Caudate nucleus (tissue), 63 donors: ENCODE measurements at places on chromosomes 6 and 20.
A peak's percentile ranks its signal among the peaks of the same experiment; 100 is the strongest.

GRCh38 chr6:126550323-126550722, 210.4 kb downstream of the CENPW start:
- DNase-seq: no peak

DNA sequence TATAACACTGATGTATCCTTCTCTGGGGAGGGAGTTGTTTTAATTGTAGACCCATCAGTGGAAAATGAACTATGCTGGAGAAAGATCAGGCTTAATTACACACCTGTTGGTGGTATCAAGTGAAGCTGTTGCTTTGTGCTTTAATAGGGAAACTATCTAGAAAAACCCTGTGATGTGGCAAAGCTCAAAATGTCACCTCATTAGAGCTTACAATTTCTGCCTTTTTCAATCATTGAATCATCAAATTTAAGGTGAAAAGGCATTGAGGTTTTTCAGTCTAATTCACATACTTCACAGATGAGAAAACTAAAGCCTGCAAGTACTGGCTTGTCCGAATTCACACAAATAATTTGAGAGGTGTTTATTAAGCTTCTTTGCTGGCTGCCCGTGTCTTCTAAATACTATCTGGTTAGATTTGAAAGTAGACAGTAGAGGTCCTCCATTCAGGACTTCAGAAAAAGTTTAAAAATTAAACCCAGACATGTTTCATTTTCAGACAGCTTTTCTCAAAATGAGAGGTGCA, 143.3 kb upstream of the MAP3K7 start:
- DNase-seq: no peak

DNA sequence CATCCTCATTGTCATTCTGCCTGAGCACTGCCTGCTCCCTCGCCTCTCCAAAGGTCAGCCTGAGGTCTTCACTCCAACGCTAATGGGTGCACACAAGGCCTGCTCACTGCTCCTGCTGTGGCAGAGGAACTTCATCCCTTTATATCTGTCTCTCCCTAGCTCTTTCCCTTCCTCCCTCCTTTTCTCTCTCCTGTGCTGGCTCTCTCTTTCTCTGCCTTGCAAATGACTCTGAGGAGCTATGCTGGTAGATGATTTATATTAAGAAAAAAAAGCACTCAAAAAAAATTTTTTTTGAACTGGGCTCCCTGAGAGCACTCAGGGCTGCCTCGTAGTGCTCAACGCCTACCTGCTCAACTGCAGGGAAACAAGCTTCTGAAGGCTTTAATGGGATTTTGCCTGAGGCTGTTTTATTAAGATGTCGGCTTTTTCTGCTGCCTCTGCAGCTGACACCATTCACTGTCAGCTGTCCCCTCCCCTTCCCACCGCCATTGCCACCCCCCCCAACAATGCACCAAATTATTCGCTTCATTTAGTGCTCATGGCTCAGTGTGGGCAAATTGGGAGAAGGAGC, 137.7 kb upstream of the DEFB112 start:
- no peak for DNase-seq

DNA sequence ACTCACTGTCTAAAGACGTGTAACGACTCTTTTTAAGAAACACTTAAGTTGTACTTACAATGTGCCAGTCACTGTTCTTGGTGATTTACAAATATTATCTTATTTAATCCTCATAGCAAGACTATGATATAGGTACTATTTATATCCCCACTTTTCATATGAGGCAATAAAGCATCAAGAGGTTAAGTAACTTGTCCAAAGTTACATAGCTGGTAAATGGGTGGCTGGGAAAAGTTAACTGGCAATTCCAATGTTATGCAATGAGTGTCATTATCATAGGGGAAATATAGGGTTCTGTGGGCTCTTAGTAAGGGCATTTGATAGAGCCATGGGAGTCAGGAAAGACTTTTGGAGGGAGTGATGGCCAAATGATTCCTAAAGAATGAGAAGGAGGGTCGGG, 21.4 kb upstream of the RIPOR2 start:
- no peak for DNase-seq

DNA sequence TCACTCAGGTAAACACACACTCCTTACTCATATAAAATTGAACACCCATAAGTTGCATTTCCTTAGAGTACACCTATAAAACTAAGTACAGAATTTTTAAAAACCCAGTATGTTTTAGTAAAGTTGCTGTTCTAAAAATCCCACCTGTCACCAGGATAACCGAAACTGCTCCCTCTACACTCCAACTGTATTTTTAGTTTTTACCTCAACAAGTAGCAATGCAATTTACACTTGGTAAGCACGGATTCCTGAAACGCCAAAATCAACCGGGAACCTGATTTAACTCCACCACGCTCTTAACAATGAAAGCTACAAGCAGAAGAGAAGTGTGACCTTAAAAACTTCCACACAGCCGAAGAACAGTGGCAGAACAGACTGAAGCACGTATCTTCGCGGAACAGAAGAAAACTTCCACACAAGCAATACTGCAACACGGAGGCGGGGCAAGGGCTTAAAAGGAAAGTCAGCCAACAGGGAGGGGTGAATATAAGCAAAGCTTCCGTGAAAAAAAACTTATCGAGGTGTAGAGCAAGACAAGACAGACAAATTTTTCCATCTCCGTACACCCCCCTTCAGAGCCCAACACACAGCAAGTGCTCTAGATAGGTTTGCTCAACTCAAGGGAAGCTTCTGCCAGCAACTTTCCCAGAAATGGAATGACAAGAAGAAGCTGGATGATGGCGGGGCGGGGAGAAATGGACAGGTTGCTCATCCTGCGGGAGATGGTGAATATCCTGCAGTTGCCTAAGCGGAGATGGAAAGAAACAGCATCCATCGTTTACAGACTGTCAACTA, 1.4 kb downstream of the STAU1 start:
- no peak for DNase-seq

DNA sequence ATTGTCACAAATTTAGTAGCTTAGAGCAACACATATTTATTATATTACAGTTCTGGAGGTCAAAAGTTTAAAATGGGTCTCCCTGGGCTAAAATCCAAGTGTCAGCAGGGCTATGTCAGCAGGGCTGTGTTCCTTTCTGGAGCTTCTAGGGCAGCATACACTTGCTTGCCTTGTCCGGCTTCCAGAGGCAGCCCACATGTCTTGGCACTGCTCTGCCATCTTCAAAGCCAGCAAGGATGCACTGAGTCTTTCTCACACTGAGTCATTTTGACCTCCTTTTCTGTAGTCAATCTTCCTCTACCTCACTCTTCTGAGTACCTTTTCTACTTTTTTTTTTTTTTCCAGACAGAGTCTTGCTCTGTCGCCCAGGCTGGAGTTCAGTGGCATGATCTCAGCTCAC, 39.0 kb downstream of the ADGRF4 start:
- DNase-seq: no peak

- DNase-seq: no peak
Measured at GRCh38 chr6:156994215-156995076, 217.3 kb downstream of the ARID1B start.

- no peak for DNase-seq
Measured at GRCh38 chr6:55069132-55069781, 105.1 kb upstream of the HCRTR2 start.

DNA sequence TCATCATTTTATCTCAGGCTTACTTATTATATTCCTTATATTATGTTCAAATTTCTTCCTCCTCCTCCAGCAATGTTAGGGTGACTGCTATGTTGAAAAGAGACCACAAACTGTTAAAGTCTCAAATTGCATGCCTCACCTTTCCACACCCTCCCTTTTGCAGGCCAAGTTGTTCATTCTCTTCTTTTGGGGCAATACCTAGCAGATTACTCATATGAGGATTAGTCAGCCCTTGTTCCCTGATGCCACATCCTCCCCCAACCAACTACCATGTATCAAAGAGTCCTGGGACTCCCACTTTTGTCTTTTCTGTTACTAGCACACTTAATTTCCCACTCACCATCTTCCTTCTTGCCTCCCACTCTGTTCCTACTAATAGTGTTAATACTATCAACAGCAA, 434.7 kb downstream of the BCKDHB start:
- peak; percentile 12 for DNase-seq

GRCh38 chr20:5729348-5729747, 20.9 kb upstream of the SHLD1 start:
- no peak for DNase-seq

DNA sequence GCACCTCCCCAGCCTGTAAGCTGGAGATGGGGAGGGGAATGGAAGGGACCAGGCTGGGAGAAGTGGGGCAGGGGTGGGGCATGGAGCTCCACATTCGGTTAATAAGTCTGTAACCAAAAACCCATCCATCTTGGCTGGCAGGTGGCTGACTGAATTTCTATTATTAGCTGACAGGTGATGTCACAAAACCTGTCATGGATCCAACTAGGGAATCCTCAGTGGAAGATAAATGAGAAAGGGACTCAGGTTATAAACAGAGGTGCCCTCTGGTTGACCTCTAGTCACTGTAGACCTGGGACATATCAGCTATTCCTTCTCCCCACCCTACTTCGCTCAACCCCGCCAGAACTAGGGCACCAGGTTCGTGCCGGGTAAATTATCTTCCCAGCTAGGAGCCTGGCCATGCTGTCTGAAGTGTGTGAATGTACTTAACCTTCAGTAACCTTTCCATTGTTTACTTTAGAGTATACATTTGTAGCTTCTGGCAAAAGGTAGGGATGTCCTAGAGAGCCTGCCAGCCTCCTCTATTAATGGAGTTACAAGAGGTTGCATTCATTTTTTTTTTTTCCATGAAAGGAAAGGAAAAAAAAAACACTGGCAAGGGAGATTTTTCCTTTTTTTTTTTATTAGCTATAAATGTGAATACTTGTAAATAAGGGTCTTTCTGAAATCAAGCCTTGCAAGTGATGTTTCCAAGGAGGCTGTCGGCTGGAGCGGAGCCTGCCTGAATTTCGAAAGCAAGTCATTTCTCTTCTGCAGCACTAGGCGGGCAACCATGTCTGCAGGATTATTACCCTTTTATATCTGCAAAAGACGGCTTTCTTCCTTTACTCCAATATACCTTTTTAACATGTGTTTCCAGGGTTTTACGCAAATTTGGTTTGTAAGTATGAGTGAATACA, 135.9 kb downstream of the TMEM242 start:
- DNase-seq: no peak

GRCh38 chr6:40623932-40624331, 36.8 kb upstream of the LRFN2 start:
- no peak for DNase-seq

GRCh38 chr20:34385464-34385863, 22.4 kb downstream of the ITCH start:
- no peak for DNase-seq

DNA sequence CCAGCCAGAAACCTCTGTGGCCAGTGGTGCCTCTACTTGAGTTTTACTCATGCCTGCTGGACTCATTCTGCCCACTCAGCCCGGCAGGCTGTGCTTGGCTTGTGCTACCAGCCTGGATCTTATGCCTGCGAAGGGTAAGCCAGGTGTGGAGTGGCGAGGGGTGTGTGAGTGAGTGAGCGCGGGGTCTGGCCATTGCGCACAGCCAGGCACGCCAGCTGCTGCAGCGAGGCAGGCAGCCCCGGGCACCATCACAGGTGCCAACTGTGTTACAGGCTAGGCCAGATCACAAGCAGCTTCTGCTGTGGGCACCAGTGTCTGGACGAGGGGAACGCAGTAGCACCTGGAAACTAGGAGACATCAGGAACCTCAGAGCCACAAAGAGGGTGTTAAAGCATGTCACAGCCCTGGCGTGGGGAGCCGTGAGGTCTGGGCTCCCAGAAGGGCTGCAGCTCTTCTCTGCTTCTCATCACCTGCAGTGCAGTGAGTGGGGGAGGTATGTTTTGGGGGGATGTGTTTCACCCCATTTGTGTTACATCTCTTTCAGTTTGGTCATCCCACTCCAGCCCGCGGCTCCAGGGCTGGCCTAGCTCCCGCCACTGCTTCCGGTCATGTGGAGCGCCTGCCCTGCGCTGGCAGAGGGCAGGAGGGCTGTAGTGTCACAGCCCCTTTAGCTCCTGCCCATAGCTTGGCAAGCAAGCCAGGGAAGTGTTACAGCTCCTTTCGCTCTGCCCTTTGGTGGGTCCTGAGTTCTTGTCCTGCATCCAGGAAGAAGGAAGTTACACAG, 379.7 kb upstream of the IMPG1 start:
- DNase-seq: no peak

DNA sequence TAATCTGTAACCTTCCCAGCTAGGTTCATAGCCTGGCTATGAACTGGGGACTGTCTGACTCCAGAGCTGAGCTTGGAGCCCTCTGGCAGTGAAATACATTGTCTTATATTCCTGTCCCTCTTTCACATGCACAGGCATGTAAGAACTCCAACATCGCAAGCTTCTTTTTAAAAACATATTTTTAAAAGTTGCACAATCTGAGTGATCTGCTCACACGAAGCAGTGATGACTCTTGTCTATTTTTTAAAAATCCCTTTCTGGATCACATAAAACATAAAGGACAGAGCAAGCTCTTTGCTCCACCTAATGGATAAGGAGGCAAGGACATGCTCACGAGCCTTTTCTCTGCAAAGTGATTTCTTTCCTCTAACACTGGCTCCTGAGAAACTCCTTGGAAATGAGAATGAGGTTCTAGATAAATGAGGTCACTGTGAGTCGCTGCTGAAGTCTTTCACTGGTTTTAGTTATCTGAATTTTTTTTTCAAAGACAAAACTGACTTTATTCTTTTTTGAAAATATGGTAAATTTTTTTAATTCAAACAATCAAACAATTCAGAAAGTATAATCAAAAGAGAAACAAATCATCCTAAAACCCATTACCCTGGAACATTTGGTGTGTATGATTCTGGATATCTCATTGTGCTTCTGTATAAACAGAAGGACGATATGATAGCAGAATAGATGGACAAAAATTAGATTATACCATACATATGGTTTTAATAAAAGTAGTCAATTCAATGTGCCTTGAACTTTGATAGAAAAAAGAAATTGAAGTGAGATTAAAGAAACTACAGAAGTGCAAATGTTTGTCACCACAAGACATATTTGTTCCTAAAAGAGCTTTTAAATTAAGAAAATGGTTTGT, 30.8 kb downstream of the IL20RA start:
- no peak for DNase-seq

- DNase-seq: no peak
Measured at GRCh38 chr6:46917002-46917545, 4.7 kb downstream of the ADGRF5 start.

- DNase-seq: no peak
Measured at GRCh38 chr6:4687989-4688947, 87.9 kb upstream of the CDYL start.

DNA sequence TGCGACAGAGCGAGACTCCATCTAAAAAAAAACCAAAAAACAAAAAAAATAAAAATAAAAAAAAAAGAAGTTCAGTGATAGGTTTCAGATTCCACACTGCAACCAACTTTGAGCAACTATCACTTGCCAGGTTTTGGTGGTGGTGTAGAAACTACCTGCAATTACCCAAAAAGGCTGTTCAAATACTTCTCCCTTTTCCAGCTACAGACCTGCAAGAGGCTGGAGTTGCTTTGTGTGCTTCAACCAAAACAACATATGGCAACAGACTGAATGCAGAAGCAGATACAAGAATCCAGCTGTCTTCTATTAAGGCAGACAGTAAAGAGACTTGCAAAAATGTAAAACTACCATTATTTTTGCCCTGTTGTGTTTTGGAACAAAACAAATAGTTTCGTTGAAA, 9.3 kb upstream of the BCAS1 start:
- no peak for DNase-seq

GRCh38 chr20:21862259-21862946, 156.9 kb downstream of the PAX1 start:
- no peak for DNase-seq
